ENCODE measurements at places on chromosomes 2 and 18. TPM values are rescaled to one million over a fixed set of nuclear protein-coding genes. Genes with fewer than 3 reads are reported as not detected.

Gene ITM2C
- total RNA-seq: 12.2 TPM

Gene RESP18
- not detected for total RNA-seq

- DNase-seq: no peak
Observed at GRCh38 chr18:56538746-56539145, 99.6 kb downstream of the TXNL1 start.

- no peak for DNase-seq
Observed at GRCh38 chr2:54015798-54016699, 45.3 kb upstream of the PSME4 start.

GRCh38 chr2:46347648-46348280 lies 50.6 kb downstream of the EPAS1 start:
- DNase-seq: no peak

GRCh38 chr2:12787891-12788801 lies 71.4 kb downstream of the TRIB2 start:
- no peak for DNase-seq

GRCh38 chr2:177909962-177910361 lies 162.6 kb downstream of the PDE11A start:
- no peak for DNase-seq
